ENCODE measurements at places on chromosomes 5 and 9.

DNA sequence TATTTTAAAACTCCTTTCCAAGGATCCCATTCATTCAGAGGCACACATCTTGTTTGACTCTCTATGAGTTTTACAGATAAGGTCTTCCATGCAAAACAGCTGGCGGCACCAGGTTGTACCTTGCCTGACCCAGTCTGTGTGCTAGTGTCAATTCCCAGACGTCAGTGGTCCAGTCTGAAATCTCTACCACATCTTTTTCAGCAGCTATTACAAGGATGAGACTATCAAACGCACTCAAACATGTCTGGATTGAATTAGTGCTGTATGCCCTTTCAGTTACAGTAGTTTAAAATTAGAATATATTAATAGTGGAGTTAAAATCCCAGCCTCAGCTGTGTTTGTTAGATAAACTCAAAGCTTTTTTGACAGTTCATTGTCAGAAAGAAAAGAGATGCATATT, 11.7 kb downstream of the CDC14B start:
- no peak for DNase-seq

- DNase-seq = no peak
These were observed 209.8 kb downstream of the MCTP1 start for GRCh38 chr5:95075111-95075510.

DNA sequence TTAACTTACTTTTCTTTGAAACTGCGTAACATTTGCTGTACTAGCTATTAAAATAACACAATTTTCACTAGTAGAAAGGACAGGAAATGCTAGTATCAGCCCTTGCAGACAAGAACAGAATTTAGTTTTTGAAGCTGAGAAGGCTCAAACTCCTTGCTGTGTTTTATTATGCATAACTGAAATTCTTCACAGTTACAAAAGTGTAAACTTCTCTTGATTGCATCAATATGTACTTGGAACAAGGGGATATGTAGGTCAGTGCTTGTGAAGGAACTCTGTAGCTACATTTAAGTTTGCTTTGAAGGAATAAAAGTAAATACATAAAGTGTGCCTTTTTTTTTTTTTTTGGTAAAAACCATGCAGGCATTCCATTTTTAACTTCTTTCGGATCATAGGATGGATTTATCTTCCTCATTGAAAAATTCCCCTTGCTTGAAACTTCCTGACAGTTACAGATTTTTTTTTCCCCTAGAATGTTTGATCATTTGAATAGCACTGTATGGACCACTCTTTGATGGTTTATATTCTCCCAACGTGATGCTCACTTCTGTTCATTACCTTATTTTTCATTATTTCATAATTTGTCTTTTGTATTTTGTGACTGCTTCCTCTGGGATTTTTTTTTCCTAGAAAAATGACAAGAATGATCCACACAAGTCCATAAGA, 94.9 kb upstream of the DAB2 start:
- no peak for DNase-seq

- no peak for DNase-seq
These were observed 48.3 kb upstream of the IRX4 start for GRCh38 chr5:1930880-1931603.

DNA sequence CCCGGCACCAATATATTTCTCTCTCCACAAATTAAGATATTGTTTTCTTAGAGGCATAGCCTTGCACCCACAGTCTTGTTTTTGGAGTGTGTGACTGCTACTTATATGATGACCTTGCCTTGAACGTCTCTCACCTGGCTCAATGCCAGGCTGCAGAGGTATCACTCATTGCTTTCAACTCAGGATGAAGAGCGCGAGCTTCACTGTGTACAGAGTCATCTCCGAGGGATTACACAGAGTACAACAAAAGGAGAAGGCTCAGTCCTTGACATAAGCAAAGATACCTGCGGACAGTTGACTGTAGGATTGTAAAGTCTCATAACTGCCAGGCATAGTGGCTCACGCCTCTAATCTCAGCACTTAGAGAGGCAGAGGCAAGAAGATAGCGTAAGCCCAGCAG, 53.8 kb downstream of the CD180 start:
- DNase-seq = no peak

GRCh38 chr9:95511616-95511931, 5.2 kb downstream of the PTCH1 start:
- no peak for DNase-seq

DNA sequence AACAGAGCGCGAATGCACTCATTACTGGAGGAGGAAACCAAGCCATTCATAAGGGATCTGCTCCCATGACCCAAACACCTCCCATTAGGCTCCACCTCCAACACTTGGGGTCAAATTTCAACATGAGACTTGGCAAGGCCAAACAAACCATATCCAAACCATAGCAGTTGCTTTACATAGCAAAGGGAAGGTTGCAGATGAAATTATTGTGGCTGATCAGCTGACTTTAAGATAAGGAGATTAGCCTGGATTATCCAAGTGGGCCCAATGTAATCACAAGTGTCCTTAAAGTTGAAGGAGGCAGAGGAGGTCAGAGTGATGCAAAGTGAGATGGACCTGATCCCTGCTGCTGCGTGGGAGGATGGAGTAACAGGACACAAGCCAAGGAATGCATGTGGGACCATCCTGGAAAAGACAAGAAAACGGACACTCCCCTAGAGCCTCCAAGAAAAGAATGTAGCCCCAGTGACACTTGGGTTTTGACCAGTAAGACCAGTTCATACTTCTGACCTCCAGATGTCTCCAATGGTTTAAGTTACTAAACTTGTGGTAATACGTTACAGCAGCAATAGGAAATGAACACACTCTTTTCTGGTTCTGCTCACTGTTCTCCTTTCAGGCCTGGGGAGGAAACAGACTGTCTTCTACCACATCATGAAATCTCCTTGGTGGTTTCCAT, 167.3 kb downstream of the GNAQ start:
- DNase-seq = no peak
